ENCODE measurements at places on chromosomes 3 and 15.
A peak's percentile ranks its signal among the peaks of the same experiment; 100 is the strongest.

DNA sequence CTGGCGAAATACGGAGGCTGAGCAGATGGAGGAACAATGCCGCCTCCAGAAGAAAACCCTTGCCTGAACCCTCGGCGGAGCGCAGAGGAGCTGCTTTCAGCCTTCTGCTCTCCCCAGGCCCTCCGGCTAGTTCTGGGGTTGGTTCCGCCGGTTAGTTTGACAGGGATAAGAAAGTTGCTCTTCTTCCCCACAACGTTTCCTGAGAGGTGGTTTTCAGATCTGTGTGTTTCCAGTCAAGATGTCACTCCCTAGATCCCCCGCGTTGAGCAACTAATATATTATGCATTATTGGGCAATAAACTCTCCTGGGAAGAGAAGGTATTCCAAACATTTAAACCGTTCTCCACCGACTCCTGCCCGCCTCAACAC lies 551 bp downstream of the NLGN1 start:
- DNase-seq: peak; percentile 63

DNA sequence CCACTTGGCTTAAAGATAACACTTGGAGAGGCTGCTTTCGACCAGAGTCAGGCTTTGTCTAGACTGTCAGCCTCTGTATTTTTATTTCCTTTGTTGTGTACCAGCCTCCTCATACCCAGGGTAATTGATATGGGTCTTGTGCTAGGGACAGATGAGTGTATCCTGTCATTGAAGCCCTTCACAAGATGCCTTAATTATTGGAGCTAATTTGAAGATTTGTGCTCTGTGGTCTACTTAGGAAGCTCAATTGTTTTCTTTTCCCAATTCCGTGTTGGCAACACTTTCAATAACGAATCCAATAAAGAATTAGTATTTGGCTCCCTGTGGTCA lies 60.5 kb upstream of the DPH6 start:
- no peak for DNase-seq

DNA sequence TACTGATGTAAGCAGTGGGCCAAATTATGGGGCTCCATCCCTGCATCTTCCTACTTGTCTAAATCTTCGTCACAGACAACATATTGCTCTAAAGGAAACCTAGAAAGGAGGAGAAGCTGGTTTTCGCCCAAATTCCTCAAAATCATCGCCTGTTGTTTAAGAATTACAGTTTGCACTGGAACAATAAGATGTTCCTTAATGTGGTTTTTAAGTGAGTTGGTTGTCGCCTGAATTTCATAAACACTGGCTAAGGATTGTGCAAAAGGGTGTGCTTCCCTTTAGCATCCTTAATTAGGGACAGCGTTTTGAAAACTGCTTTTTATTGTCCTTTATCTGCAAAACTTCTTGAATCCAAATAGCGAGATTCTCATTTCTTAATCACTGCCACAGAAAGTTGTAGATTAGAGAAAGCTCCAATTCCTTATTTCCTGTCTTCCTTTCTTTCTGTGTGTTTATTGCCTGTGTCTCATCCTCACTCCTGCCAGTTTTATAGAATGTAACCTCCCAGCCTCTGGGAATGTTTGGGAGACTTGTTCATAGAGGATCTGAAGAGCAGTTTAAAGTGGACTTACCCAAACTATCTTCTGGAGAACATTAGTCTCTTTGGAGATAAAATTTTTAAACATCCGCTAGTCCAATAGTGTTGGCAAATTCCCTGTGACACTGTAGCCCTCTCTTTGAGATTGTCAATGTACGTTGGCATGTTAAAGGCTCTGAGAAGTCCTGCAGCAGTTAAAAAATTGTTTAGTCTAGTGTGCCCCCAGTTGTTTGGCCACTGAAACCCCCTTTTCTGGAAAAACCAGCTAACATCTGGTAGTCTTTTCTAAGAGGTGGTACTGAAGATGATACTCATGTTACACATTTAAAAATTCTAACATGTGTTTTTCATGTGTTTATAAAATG lies 50.4 kb downstream of the FLNB start:
- peak; percentile 88 for DNase-seq

DNA sequence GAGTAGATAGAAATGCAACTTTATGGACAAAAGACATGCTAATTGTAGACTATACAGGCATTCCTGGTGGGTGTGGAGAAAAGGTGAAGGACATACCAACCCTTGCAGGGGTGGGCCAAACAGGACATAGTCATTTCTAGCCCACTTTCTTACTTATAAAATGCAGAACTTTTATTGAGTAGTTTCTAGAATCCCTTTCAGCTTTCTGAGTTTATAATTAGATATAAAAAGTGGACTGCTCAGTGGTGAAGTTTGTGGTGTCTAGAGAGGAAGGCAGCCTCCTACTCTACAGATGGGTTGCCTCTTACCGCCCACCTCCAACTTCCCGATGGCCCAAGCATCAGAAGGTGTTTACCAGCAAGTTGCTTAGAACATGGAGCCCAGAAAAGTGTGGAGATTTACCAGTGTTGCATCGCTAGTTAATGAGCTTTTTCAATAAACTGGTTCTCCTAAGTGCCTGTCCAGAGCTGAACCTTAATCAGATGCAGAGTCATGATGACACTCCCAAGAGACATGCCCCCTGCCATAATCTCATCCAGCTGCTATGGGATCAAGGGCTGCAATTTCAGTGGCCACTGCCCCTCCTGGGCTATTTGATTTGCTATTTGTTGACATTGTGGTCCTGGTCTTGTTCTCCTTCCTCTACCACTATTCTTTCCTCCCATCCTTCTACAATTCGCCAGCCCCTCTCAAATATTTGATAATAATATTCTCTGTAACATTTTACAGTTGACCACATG lies 77.5 kb upstream of the STRIT1 start:
- no peak for DNase-seq

DNA sequence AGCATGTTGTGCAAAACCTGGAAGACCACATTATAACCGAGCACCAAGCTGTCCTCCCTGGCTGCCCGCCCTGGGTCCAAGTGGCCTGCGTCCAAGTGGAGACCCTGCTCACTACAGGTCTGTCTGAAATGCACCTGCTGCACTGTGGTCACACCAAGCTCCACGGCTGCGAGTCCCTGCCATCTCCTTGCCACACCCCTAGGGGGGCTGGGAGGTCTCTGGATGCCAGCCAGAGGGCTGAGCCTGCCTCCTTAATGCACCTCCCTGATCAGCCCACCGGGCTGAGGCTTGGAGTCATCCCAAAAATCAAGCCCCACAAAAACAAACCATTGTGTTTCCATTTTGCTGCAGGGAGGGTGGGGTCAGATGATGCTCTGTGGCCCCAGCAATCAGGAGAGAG lies 187.1 kb downstream of the MEGF11 start:
- no peak for DNase-seq

DNA sequence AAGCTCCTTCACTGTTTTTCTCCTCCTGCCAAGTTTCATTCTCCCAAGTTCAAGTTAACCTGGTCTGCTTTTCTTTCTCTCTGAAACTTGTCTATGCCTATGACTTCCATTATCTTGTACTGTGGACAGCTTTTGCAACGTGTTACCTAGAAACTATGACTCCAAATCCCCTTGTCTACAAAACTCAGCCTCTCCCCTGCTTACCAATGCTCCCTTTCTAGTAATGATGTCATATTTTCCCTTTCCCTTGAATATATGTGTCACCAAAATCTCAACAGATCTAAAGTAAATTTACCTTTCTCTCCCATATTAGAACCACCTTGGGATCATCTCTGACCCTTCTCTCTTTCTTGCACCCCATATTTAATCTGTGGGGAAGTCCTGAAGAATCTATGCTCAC lies 10.5 kb upstream of the ABHD2 start:
- DNase-seq: no peak

DNA sequence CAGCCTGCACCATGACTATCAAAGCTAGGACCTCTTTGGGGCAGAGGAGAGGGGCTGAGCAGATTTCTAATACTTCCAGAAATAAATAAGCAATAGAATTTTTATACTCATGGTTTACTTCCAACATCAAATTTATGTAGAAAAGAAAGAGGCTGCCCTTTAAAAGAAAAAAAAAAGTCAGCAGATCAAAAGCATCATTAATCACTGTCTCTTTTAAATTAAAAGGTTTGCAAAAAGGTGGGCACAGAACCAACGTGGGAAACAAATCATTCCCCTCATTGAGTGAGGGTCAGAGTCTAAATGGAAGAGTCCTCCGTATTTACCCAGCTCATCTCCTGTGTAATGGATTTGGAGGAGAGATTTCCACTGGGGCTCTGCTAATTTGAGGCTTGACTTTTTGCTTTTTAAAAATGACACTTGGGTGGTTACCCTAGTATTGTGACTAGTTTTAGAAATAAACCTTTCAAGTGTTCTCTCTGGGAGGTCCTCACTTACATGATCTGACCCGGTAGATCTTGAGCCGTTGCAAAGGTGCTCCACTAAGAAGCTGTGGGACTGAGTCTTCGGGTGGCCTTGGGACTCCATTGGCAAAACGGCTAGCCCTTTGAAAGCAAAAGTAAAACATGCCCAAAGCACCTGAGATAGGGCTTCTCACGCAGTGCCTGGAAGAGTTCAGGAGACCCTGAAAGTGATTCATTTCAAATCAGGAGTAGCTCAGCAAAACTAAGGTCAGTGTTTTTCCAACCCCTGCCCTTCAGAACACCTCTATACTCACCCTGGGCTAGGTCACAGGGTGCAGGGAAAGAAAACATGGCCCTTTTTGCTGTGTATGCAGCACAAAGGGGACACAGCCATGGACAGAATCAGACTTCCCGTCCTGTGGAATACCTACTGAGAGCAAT lies 320.9 kb downstream of the FOXP1 start:
- DNase-seq: no peak

DNA sequence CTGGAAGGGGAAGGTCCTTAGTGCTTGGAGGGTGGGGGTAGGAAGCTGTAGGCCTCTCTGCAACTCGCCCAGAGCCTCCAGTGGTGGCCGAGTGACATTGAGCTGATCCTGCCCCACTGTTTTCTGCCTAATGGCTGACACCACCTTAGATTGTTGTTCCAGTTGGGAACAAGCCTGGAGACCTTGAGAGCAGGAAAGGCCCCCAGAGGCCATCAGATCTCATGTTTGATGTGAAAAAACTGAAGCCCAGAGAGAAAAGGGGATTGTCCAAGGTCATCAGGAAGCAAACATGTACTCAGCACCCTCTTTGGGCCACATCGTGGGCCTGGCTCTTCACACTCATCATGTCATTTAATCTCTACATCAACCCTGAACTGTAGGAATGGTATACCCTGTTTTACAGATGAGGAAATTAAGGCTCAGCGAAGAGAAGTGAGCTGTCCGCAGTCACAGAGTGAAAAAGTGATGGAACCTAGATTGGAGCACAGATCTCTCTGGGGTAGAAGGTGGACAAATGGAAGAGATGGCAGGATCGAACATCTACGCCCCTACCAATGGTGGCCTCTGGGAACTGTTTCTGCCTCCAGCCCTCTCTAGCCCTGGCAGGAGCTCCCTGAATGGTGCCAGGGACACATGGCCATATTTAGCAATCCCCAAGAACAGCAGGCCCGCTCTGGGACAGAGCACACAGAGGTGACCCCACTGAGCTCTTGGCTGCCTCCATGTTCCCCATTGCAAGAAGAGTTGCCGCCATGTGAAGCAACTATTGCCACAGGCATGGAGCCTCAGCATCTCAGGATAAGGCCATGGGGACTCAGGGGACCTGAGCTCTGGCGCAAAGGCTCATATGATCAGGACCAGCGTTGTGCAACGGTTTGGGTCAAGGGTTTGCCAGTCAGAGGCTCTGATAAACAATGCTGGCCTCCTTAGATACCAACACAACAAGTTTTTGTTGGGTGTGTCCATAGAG lies 31.6 kb upstream of the TSEN2 start:
- DNase-seq: no peak

DNA sequence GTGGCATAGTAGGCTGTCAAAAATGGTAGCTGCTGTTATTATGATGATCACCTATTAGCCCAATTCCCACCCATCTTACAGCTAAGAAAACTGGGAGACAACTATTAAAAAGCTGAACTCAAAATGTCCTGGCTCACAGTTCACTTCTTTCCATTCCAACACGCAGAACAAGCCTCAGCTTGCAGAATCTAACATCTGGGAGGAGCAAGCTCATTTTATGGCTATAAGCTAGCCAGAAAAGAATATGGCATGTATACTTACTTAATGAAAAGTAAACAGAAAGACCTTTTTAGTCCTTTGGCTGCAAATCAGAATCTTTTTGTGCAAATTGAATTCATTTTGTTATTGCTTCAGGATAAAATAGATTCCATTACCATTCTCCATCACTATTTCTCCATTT lies 34.8 kb upstream of the CFAP20DC start:
- DNase-seq: no peak

- DNase-seq: peak; percentile 43
Observed at GRCh38 chr3:112688085-112688769, 47.3 kb upstream of the CCDC80 start.

DNA sequence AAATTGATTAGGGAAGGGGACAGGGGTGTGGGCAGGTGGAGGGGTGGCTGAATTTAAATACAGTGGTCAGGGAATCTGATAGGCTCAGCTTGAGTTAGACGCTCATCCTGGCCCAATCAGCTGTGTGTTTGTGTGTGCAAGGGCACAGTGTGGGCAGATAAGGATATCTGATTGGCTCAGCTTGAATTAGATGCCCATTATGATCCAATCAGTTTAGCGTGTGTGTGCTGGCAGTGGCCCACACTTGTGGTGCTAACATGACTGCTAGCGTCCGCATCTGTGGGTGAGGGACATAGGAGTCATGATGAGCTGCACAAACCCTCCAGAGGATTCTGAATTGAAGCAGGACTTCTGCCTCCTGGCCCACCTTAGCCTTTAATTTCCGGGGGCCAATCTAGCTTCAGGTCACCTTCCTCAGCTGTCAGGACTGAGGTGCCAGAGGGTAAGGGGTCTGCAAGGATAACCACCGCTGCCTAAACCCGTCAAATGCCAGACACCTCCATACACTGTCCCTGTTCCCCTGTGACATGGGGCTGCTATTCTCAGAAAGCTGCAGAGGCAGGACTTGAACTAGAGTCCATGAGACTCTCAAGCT lies 97.3 kb downstream of the CORO2B start:
- DNase-seq: no peak

DNA sequence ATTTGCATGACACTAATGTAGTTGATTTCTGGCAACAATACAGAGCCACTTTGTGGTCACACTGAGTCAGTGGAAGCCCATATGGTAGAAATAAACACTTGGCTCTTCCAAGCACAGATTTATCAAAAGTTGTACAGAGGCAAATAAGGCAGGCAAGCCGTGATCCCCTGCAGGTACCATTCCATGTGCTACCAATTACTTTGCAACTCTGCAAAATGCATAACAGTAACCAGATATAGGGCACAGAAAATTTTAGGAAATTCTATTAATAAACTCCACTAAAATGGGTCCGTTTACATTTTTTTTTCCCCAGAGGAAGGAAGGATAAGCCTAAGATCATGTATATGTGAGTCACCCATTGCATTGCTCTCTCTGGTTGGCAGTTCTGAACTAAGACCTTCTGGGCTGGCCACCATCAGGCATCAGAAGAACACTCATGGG lies 103.1 kb upstream of the PTX3 start:
- DNase-seq: peak; percentile 79

GRCh38 chr3:108159865-108160264 lies 62.4 kb downstream of the IFT57 start:
- DNase-seq: peak; percentile 84

DNA sequence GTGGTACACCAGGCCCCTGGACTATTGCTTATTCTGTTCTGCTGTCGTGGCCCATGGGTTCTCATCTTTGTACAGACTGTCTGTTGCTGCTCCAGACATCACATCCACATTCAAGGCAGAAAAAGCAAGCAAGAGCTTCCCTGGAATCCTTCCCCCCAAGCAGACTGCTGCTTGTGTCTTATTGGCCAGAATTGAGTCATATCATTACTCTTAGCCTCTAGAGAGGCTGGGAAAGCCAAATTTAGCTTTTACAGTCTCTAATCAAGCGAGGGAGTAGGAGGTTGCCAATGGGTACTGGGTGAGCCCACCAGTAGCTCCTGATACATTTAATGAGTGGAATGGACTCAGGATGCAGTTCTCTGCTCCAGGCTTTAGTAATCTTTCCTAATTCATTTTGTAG lies 39.4 kb downstream of the RAB6B start:
- DNase-seq: no peak

GRCh38 chr3:152688313-152688712 lies 146.6 kb upstream of the P2RY1 start:
- peak; percentile 52 for DNase-seq

All from EL (cell line).